ENCODE measurements at places on chromosomes 4 and X.

- DNase-seq: no peak
Measured at GRCh38 chr4:124396333-124396732, 316.2 kb downstream of the ANKRD50 start.

GRCh38 chr4:96642490-96642889 is 802.6 kb downstream of the PDHA2 start:
- no peak for DNase-seq

GRCh38 chrX:48715876-48716502 is 19.5 kb downstream of the SUV39H1 start:
- DNase-seq: no peak

DNA sequence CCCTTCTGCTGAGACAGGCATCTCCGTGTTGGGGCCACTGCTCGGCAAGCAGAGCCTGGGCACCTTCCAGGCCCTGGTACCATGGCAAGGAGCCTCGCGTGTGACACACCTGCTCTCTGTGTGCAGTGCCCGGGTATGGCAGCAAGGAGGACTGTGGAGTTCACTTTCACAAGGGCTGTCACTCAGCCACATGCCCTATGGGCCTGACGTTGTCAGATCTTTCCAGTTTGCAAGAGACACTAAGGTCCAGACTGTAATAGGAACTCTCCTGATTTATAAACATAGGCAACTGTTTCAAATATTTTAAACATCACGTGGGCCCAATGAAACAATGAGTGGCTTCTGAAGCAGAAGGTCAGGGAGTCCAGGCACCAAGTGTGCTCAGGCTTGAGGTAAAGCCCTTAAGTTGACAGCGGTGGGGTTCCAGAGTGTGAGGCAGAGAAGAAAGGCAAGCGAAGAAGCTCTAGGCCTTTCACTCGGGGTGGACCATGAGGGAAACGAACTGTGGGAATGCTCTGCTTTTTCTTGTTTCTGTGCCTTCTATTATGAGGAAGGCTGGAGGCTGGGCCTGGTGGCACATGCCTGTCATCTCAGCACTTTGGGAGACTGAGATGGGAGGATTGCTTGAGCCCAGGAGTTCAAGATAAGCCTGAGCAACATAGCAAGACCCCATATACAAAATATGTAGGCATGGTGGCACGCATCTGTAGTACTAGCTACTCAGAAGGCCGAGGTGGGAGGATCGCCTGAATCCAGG is 108.6 kb upstream of the TRIM2 start:
- DNase-seq: no peak

DNA sequence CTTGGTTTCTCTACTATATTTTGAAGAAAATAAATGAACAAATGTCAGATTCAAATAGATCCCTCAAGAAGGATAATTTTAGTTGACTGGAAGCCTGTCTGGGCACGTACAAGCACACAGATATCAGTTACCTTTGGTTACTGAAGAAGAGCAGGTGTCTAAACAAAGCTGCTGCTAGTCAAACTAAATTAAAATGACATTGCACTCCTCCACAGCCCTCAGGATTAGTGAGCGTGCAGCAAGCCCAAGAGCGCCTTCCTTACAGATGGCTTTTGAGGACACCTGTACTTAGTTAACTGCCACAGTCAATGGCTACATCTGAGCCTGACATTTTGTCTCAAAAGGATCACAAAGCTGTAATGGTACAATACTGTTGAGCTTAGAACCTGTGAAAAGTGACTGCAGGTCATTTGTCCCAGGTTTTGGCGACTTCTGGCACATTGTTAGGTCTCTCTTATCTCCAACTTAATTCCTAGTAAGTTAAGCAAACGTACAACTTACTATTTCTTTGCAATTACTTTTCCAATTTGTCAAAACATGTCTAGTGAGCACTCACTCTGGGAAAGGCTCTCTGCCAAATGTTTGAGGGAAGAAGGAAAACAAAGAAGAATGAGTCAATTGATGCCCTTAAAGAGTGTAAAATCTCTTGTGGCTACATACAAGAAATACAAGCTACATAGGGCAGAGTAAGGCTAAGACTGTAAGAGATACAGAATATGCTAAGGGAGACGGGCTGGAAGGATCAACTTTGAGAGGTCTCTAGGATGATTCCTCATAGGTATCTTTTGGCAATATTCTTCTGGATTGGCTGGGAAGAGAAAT is 25.6 kb upstream of the DAPP1 start:
- no peak for DNase-seq

GRCh38 chr4:90960840-90961239 is 833.6 kb downstream of the CCSER1 start:
- no peak for DNase-seq

DNA sequence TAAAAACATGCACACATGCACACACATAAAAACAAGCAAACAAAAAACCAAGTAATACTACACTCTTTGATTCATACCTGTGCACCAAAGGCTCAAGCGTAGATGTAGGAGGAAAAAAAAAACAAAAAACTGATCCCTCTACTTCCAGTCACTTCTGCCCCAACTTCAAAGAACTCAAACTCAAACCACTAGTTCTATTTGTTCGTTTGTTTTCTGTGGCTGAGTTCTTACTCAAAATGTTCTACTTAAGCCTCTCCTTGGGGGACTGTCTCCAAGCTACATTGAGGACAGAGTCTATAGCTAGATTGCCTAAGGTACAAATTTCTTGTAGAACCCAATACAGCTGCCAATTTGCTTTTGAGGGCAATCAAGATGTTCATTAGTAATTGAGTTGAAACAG is 171.0 kb upstream of the ATOH1 start:
- DNase-seq: no peak

- no peak for DNase-seq
Measured at GRCh38 chr4:183038436-183038835, 60.6 kb upstream of the WWC2 start.

DNA sequence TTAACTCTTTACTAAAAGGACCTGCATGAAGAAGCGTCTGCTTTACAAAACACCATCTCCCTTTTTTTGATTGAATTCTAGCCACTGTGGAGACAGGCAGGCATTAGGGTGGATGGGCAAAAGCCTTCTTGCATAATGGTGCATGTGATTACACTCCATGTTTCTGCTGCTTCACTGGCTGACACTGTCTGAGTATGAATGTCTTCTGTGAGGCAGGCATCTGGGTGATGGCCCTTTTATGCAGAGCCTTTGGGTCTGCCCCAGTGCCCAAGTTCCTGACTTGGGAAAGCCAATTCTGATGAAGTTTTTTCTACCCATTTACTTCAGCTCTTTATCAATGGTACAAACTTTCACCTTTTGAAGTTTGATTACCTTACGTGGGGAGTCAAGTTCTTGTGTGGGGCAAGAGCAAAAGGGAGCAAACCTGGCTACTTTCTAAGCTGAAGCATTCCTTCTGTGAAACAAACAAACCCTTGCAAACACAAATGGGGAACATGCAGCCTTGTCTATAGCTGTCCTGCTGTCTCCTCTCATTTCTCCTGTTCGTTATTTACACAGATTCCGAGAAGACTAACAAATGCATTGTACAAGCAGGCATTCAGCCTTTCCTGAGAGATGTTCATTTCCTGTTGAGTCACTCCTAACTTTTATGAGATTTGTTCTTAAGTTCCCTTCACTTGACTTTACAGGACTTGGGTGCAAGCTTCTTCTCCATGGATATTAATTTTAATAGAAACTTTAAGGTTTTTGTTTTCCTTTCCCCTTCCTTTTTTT is 301.9 kb downstream of the TLL1 start:
- no peak for DNase-seq

DNA sequence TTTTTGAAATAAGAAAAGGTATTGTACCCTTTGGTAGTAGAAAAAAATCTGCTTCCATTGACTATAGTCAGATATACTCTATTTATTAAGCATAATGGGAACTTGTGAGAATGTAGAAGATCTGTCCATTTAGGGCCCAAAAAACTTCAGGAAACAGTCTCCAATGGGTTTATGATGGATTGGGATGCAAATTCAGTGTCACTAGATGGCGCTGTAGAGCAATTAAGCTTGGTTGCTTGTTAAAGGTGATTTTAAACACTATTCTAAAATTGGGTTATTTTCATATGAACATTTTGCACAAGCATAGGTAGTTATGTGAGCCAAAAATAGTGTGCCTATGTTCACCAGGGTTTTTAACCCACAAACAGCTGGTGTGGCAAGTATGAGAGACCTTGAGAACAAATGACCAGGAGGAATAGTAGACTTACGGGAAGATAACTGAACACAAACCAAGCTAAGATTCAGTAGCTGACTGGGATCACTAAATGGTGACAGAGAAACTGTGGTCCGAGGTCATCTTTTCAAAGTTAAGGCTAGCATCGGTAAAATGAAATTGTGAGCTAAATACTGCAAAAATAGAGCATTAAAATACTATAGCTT is 80.3 kb upstream of the LSM6 start:
- peak; percentile 11 for DNase-seq

GRCh38 chr4:4502694-4503311 is 39.0 kb downstream of the STX18 start:
- no peak for DNase-seq

- no peak for DNase-seq
Measured at GRCh38 chr4:21469438-21470300, 478.9 kb downstream of the KCNIP4 start.

GRCh38 chr4:96189761-96190160 is 349.9 kb downstream of the PDHA2 start:
- DNase-seq: no peak

DNA sequence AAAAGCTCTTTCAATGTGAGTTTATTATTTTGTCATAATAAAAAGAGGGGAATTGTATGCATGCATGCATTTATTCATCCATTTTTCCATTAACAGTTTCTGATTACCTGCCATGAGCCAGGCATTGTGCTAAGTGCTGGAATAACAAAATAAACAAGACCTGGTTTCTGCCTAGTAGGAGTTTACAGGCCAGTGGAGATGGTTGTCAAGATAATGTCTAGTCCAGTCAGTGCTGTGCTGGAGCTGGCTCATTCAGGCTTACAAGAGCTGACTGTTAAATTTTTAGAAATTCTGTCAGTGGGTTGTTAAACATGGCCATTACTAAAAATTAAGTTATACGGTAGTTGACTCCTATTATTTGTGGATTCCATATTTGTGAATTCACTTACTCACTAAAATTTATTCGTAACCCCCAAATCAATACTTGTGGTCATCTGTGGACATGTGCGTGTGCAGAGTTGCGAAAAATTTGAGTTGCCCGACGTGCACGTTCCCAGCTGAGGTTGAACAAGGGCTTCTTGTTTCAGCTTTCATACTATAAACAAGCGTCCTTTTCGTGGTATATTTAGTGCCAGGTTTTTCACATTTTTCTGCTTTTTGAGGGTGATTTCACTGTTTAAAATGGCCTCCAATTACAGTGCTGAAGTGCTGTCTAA is 172.3 kb upstream of the RPS6KA3 start:
- no peak for DNase-seq

DNA sequence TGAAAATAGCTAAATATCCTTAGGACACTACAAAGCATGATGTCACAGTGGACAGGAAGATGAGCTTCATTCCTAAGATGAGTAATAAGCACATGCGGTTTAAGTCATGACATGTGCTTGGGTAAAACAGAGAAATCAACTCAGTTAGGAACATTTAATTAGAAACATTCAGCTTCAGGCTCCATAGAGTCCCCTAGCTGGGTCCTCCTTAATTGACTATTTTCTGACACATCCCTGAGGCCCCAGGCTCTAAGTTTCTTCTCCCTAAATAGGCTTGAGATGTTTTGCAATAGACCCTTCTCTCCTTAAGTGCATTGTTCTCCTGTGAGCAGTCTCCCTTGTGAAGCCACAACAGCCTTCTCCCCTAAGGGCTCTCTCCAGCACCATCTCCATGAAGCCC is 70.4 kb upstream of the ANXA3 start:
- no peak for DNase-seq

DNA sequence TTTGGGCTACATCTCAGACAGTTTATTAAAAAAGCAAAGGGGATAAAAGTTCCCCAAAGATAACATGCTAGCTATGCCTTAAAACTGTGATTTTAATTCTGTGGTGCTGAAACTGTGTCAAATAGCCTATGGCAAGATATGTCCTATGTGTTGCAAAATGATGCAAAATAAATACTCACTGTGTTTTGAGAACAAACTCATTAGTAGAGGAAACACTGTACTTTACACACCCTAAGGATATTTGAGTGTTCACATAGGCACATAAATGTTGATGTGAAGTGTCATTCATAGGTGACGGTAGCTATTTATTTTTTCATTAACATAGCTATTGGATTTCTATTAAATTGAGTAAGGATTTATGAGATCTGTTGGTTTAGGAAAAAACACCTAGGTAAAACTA is 351.9 kb downstream of the FAT4 start:
- no peak for DNase-seq

- no peak for DNase-seq
Measured at GRCh38 chr4:4987656-4988055, 31.6 kb downstream of the CYTL1 start.

GRCh38 chr4:181219783-181220416 is 1023.3 kb upstream of the TENM3 start:
- DNase-seq: no peak

DNA sequence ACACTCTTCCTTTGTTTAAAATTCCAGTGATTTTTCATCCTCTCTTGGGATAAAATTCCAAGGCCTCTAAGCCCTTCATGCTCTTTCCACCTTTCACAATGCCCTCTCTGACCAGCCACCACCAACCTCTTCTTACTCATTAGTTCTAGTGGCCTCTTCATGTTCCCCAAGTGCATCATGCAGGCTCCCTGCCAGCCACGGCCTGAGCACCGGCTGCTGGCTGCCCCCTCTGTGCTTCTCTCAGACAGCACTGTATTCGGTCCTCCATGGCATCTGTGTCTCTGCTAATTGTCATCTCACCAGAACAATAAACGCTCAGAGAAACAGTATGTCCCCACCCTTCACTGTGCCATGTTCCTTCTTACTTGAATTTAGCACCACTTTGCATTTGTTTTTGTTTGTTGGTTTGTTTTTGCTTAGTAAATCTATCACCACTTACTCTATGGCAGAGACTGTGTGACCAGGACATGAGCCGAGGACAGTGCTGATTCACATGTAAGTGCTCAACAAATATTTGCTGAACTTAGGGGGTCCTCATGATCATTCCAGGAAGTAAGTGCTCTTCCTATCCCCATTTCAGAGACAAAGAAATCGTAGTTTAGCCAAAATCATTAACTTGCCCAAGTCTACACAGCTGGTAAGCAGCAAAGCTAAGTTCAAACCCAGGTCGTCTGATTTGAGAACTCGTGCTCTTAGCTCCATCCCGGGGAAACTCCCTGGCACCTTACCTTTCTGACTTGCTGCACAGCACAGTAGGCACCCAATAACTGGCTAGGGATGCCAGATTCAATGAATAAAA is 77.1 kb upstream of the UCP1 start:
- DNase-seq: no peak

GRCh38 chr4:177802661-177803060 is 360.4 kb upstream of the AGA start:
- DNase-seq: no peak

DNA sequence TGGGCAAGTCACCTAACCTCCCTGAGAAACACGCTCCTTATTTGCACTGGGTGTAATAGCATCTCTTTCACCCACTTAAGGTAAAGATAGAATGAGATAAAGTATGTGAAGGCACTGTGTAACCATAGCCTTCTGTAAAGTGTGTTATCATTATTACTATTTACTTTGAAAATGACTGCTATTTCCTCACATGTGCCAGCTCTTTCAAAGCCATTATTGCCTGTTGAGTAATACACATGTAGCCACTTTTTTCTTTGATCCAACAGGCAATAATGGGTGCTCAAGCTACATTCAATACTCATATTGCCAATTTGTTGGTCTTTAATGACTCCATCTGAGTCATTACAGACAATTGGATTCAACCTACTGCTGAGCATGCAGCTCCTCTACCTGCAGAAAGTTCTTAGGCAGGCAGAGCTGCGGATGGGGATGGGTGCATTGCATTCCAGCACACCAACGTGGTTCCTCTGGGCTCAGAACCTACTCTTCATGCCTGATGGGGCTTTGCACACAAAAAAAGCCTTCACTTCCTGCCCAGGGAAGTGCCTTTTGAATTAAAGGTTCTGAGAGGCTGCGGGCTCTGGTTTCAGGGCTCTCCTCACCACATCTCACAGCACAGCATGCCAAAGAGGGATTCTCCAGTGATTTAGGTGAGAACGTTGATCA is 9.7 kb downstream of the PTCHD1 start:
- DNase-seq: no peak

Data from right lung (tissue), 10 donors.